ENCODE measurements at places on chromosomes 11 and 22.
A peak's percentile ranks its signal among the peaks of the same experiment; 100 is the strongest.

GRCh38 chr11:104291646-104292045, 127.7 kb upstream of the PDGFD start:
- no peak for DNase-seq

- DNase-seq, result peak; percentile 65
Observed at GRCh38 chr22:39306456-39307361, 12.7 kb downstream of the RPL3 start.

GRCh38 chr22:43827003-43827735, 15.1 kb upstream of the EFCAB6 start:
- DNase-seq, result no peak

DNA sequence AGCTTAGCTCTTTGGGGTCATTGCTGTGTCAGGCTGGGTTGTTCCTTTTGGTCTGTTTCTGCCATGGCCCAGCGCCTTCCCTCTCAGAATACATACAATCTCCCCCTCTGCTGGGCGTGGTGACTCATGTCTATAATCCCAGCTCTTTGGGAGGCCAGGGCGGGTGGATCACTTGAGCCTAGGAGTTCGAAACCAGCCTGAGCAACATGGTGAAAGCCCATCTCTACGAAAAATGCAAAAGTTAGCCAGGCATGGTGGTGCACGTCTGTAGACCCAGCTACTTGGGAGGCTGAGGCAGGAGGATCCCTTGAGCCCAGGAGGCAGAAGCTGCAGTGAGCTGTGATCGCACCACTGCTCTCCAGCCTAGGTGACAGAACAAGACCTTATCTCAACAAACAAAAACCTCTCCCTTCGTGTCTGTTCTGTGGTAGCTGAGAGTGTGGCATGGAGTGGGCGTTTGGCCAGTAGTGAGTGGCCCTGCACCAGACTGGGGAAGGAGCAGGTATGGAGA, 46.7 kb upstream of the RAB1B start:
- no peak for DNase-seq

DNA sequence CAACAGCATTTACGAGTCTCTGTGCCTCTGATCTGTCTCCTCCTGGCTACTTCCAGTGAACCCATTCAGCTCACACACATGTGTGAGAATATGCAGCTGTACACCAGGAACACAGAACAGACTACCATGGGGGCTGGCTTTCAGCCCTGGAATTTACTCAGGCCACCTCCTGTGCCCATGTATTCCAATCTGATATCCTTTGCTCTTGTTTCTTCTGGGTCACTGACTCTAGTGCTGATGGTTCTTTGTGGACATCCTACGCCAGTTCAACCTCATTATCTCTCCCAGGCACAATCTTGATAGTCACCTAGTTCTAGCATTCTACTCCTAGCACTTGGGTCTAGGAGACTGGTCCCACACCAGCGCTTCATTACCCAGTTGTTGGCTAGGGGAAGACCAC, 23.0 kb upstream of the ZC3H12C start:
- no peak for DNase-seq

GRCh38 chr11:13698132-13698531, 29.7 kb downstream of the FAR1 start:
- DNase-seq, result no peak

DNA sequence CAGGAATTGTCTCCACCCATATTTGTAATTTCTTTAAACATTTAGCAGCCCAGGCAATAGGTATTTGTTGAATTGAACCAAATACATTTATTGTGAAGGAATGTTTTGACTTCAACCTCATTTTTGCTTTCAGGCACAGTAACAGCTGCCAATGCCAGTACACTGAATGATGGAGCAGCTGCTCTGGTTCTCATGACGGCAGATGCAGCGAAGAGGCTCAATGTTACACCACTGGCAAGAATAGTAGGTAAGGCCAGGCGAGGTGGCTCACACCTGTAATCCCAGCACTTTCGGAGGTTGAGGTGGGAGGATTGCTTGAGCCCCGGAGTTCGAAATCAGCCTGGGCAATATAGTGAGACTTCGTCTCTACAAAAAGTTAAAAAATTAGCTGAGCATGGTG, 20.9 kb downstream of the ACAT1 start:
- DNase-seq, result no peak

- DNase-seq, result no peak
Observed at GRCh38 chr22:37659066-37659896, 758 bp downstream of the PDXP start.

DNA sequence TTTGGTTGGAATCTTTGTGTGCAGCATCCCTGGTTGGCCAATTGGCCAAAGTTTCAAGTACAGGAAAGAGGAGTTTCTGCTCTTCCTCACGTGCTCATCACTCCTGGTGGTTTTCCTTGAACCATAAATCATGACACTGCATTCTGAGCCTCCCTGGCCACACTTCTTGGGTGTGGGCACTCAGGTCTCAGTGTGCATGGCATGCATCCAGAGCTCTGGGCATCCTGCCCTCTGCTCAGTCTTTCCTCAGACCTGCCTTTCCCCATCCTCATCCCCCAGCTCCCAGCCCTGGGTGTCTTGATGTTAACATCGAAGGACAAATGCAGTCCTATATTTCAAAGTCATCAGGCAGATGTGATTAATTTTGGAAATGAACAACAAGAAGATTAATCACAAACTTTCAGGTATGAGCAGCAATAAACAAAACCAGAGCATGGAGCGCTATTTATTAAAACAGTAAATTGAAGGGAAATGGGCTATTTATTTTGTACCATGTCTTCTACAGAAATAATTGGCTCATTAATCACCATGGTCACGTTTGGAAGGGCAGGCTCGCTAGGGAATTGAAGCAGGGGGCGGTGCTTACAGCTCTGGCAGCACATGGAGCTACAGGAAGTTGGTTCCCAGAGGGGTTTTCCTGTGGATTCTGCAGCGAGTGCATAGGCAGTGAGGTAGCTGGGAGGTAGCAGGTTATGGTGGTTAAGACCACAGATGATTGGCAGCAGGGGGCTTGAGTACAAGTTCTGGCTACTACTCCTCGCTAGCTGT, 89.6 kb downstream of the CSNK2A3 start:
- DNase-seq, result no peak

DNA sequence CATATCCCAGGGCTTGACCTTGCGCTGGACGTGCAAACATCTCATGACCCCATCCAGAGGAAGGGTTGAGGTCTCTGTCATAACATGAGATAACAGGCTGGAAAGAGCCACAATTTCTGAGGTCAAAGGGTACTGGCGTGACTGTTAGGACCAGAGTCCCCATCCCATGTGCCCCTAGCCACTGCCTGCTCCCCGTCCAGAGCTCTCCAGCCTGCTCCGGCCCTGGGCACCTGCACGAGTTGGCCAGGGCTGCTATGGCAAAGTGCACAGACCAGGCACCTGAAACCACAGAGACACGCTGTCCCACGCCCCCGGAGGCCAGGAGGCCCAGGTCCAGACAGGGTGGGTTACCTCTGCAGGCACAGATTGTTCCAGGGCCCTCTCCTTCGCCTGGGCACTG, 58.9 kb downstream of the SHANK2 start:
- no peak for DNase-seq

DNA sequence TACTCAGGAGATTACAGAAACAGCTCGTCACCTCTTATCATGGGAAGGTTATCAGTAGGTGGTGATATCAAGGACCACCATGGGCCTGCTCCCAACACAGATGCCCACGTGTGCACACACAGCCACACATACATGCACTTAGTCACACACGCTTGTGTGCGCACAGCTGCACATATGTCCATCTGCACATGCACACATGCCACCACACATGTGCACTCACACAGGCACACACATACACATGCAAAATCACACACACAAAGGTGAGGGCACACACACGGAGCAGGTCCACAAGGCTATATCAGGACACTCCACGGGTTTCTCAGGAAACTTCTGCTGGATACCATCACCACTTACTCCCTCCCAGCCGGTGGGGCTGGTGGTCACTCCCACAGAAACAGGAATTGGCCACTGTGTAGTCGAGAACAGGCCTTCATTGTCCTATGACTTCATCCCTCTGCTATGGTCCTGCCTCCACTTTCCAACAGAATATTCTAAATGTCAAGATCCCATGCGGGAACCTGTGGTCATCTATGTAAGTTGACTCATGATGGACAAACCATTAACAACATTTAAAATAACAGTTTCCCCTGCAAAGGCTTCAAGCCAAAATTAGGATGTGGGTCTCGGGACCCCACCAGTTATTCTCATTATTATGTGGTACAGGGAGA, 2.2 kb downstream of the C11orf24 start:
- no peak for DNase-seq

DNA sequence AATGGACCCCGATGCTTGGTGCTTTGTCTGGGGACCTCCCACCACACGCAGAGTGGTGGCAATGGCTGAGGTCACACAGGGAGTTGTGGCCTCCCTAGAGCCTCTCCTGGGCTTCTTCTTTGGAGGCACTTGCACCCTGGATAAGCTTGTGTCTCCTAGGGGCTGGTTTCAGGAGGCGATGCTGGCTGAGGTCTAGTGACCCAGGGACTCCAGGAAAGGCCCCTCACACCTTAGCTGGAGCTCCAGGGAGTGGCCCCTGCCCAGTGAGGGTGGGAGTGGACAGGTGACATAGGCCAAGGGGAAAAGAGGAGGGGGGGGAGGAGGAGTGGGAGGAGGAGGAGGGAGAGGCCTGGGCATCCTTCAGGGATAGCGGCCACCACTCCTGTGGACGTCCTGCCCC, 810 bp downstream of the IGLL1 start:
- no peak for DNase-seq

DNA sequence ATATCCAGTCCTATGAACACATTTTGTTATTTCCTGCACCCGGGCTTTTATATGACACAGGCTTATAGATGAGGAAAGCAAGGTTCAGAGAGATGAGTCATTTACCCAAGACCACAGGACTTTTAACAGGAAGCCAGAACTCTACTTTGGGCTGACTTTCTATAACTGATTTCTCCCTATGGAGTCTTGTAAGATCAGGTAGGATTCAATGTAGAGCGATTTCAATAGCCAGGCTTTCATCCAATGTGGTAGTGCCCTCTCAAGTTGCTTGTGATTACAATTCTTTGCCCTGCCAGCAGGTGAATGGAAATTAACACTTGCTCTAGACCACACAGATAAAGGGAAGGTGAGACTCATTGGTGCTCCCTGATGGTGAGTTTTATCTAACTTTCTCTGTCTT, 378.3 kb downstream of the INSC start:
- no peak for DNase-seq

- DNase-seq, result no peak
Observed at GRCh38 chr22:46011627-46012181, 34.7 kb upstream of the WNT7B start.

DNA sequence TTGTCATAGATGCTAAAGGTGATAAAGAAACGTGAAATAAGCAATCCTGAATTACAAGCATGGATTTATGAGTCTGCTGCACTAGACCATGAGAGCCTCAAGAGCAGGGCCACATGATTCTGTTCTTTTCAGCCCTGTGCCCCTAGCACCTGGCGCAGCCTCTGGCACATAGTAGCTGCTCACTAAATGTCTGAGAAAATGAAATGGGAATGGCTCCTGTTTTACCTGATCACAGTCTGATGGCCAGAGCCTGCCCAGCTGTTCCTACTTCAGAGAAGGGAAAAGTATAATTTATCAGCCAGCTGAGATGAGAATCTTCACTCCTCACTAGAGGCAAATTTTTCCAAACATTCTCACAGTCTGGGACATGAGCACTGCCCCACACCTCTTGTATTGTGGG, 10.7 kb upstream of the PKNOX2 start:
- no peak for DNase-seq

- no peak for DNase-seq
Observed at GRCh38 chr11:74278721-74279161, 32.7 kb downstream of the P4HA3 start.

- no peak for DNase-seq
Observed at GRCh38 chr11:43397251-43397650, 38.5 kb downstream of the TTC17 start.

DNA sequence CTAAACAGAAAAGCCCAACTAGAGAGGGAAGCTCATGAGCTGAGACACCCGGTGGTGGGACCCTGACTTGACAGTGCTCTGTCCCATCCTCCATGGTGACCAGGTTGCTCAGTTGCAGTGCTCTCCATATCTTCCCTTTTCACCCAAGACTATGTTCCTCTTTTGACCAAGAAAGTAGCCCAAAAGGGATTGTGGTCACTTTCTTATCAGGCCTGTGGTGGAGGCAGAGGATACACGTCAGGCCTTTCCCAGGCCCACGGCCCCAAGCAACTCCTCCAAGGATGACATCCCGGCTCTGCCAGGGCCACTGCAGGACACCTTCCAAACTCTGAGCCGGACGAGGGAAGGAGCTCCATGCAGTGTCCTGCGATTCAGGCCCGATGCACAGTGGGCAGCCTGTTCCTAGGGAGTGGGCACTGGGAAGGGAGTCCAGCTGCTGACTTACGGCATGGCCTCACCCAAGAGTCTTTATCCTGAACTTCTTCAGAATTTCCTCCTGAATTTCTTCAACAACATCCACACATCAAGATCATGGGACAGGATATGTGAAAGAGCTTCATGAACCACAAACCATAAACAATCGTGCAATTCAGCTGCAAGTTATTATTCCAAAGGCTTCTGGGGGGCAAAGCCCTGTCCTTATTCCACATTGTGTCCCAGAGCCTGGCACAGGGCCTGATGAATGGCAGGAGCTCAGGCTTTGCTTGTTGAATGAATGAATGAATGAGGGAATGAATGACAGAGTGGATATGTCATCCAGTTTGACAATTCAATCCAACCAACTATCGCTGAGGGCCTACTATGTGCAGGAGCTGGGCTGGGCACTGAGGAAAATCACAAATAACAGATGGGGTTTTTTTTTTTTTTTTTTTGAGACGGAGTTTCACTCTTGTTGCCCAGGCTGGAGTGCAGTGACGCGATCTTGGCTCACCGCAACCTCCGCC, 36.0 kb upstream of the MYH9 start:
- no peak for DNase-seq

- no peak for DNase-seq
Observed at GRCh38 chr11:7901319-7901854, 29.7 kb downstream of the OR10A6 start.

GRCh38 chr22:35888181-35888870, 140.3 kb downstream of the RBFOX2 start:
- no peak for DNase-seq

- DNase-seq, result no peak
Observed at GRCh38 chr11:116876656-116877055, 39.2 kb upstream of the APOA1 start.

GRCh38 chr11:61627850-61628661, 47.2 kb upstream of the SYT7 start:
- peak; percentile 6 for DNase-seq

DNA sequence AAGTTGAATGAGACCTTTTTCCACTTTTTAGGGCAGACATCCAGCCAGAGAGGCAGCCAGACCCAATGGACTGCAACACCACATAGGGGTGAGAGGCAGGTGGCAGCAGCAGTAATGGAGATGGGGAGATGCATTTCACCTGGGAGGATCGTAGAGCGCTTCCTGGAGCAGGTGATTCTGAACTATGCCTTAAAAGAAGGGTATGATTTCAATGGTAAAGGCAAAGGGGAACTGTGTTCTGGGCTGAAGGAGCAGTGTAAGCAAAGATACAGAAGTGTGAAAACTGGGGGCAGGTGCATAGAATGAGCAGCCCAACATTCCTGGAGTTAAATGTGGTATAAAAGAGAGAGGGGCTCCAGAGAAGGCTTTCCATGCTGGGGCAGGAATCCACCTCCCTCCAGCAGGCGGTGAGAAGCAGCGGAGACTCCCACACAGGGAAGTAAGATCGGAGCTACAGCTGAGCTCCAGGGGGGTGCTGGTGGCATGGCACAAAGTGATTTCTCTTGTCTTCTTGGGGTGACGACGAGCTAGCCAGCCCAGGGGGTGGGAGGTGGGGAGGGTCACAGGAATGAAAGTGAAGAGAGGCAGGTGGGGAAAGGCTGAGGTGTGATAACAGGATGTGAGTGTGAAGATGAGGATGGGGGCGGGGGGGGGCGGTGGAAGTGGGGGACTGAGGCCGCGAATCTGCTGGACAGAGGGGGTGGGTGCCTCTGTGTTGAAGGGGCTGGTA, 4.3 kb upstream of the SERHL2 start:
- no peak for DNase-seq

Data from CD4-positive, alpha-beta T cell treated with Interleukin-12 subunit alpha and Interleukin-12 subunit beta, for 1 hour (primary cell).